ENCODE measurements at places on chromosomes 5 and 9. TPM values are rescaled to one million over a fixed set of nuclear protein-coding genes. Genes with fewer than 3 reads are reported as not detected.

- DNase-seq, result no peak
These were observed 2.0 kb upstream of the PCDH12 start for GRCh38 chr5:141960018-141960417.

The PHYHD1 gene
- 12.9 TPM for total RNA-seq

- DNase-seq, result no peak
These were observed 21.5 kb upstream of the DOCK2 start for GRCh38 chr5:169615561-169615960.

The NEUROG1 gene
- total RNA-seq, result not detected

DNA sequence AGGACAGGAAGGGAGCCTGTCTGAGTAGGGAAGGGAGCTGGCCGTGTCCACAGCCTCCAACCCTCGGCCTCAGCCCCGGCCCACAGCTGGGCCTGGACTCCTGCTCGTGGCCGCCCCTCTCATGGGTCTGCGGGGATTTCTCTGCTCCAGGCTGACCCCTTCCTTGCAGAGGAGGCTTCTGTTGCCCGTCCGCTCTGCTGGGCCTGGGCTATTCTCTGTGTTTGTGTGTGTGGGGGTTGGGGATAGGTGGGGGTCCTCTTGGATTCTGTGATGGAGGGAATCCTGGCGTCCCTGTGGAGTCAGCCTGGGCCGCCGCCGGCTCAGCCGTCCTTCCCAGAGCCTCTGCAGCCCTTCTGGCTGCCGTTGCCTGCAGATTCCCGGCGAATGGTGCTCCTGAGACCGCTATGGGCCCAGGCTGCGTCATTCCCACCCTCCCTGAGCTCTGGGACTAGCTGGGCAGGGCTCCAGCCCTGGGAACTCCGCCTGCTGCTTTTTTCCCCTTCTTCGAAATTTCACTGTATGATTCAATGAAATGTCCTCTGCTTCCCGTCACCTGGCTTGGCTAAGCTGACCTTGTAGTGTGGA lies 64.2 kb downstream of the FGF18 start:
- no peak for DNase-seq

- no peak for DNase-seq
These were observed 307.3 kb upstream of the KCNN2 start for GRCh38 chr5:114054594-114054993.

- DNase-seq, result no peak
These were observed 54.4 kb downstream of the ADAMTS2 start for GRCh38 chr5:179290681-179291540.

DNA sequence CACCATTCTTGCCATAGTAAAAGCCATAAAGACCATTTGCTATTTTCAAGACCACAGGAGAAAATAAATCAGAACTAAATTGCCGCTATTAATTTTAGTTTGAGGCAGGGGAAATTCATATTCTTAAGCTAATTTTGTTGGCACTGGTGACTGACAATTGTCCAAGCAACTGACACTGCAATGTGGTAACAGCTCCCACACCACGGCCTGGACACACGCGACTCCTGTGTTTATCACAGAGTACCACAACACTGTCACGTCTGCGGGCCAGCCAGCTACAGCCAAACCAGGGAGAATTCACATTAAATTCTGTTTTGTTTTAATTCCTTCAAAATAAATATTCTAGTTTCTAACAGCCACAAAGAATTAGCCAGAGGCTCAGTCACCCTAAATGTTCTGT lies 481.9 kb downstream of the CTNND2 start:
- no peak for DNase-seq

- DNase-seq, result no peak
These were observed 39.7 kb upstream of the ZNF622 start for GRCh38 chr5:16505140-16505891.

DNA sequence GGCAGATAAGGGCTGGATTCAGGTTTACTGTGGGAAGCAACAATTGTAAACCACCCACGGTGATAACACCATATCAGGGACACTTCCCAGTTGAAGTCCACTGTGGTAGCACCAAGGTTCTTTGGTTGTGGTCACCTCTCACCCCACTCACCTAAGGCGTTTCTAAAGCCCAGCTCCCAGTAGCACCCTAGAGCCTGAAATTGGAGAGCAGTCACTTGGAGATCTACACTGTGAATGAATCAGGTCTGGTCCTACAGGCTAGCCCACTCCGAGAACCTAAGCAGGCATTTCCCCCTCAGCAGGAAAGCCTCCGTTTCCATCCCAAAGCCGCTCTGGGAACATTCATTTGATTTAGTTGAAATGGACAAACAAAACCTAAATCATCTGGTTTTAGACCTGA lies 191.3 kb downstream of the TTC39B start:
- no peak for DNase-seq

Data from foreskin keratinocyte (primary cell).